ENCODE measurements at places on chromosomes 6 and 20.
A peak's percentile ranks its signal among the peaks of the same experiment; 100 is the strongest.

- DNase-seq: no peak
Measured at GRCh38 chr6:135424385-135424784, 73.2 kb downstream of the AHI1 start.

DNA sequence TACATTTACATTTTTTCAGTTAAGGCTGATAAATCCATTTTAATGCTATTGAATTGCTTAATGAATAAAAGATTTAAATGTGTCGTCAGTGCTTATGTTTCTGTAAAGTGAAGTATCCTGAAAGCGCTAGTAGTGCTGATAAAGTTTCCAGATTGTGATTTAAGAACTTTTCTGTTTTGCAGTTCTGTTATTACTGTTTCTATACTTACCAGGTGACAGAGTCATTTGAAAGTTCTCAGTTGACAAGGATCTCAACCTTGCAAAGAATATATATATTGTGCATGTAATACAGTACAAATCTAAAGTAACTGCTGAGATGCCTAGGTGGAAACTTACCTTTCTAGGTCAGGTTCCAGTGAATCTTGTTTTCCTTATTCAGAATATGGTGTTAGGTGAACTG, 201.8 kb downstream of the ARID1B start:
- no peak for DNase-seq

- no peak for DNase-seq
Measured at GRCh38 chr6:46899659-46900058, 22.1 kb downstream of the ADGRF5 start.

GRCh38 chr6:10259671-10260070, 155.2 kb downstream of the TFAP2A start:
- no peak for DNase-seq

- no peak for DNase-seq
Measured at GRCh38 chr6:151154418-151154817, 85.3 kb upstream of the AKAP12 start.

- no peak for DNase-seq
Measured at GRCh38 chr6:90413867-90414266, 117.2 kb upstream of the BACH2 start.

DNA sequence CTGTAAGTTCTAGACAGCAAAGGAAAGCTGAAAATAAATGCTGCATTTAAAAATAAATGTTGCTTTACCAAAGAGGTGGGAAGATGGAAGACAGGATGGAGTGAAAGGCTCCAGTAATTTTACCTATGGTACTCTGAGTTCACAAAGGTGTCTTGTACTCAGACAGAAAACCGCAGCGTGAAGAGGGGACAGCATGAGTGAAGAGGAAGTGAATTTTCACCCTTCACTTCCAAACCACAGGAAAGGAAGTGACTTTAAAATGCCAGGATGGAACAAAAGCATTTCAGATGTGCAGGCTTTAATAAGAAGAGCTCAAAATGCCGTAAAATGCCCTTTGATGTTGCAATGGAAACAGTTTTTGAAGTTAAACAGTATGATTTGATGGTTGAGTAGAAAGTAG, 91.2 kb upstream of the TINAG start:
- DNase-seq: no peak

DNA sequence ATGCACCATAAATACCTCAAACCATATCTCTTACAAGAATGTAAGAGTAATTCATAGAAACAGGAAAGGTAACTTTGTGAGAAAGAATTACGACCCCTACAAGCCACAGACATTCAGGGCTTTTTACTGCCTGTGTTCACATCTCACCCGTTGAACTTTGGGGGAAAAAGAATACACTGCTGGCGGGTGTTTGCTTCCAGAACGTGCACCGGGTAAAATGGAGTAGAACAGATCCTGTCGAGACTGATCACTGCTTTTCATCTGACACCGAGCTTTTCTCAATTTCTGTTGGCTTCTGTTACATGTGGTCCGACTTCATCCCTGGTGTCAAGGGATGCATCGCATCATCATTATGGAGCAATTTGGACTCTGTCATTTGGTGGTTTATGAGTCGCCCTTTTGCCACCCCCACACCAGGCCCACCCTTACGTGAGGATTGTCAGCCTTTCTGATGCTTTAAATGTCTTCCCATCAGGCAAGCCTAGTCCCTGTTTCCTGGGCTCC, 219.2 kb upstream of the ZFP64 start:
- DNase-seq: peak; percentile 57

DNA sequence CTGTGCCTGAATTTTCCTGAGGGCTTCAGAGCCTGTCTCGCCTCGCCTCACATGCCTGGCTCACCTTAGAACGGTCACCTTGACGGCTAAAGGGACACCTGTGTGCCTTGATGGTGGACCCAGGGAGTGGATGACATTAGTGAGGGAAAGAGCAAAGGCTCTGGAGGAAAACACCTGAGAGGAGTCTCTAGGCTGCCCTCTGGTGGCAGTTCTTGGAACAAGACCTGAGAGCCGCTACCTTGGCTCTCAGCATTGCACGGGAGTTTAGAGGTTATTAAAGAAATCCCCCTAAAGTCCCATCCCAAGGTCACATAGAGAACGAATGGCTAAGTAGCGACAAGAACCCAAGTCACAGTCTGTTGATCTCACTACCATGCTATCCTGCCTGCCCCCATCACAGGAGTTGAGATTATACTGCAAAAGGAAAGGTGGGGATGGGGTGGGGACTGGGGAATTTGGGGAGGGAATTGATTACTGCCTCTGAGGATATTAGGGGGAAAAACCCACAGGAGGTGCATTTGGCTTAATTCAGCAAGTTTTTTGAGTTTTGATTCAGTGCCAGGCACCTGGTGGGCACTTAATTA, 7.9 kb upstream of the CDSN start:
- DNase-seq: no peak

DNA sequence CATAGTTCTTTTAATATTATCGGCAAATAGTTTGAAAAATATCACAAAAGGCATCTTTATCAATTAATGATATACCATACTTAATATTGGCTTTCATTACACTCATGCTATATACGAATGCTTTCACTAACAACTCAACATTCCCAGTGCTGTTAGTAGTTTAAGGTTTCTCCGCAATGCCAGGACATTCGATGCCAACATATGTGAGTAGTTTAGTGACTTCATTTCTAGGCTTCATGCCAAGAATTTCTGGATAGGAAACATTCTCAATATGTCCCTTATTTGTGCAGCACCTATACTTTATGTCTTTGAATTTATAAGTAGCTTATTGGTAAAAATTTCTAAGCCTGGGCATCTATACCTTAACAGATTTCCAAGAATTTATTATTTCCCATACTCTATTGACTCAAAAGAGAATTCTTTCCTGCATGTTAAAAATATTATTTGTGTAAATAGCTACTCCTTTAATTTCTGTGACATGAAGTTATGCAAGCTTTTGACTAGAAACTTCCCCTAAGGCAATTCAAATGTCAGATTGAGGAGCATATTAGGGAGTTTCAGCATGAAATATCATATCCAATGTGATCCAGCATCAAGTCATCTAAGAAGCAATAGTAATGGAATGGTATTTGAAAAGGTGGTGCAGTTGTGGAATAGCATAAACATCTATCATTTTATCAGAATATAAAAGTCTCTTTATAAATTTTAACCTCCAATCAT, 236.0 kb upstream of the STXBP5 start:
- DNase-seq: peak; percentile 61

DNA sequence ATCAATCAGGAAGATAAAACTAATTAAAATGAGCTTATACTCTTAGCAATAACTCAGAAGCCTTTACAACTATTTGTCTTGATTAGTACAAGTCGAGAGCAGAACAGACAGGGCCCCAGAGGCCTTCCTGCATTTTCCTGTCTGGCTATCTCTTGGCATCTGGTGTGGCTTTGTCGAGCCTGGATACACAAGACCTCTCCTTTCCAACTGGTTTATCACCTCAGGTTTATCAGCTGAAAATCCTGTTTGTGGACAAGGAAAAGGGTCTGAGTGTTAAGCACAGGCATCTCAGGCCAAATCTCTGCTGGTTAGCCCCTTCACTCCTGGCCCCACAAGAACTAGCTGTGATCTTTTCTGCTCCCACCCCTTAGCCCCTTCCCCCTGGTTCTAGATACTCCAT, 32.6 kb downstream of the BAK1 start:
- DNase-seq: no peak

DNA sequence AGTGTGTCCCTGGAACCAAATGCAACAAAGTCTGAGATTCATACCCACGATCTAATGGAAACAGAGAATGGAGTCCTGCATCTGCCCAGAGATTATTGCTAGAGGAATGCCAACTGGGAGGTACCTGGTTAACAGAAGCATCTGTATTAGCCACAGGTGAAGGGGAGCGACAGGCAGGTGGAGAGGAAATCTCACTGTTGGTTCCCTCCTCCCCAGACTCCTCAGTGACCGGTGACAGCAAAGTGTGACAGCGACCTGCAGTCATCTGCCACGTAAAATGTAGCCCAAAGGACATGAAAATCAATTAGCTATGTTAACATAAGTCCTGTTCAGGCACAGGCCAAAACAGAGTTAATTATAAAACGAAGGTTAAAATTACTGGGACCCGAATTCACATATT, 336.6 kb downstream of the SYNE1 start:
- no peak for DNase-seq

DNA sequence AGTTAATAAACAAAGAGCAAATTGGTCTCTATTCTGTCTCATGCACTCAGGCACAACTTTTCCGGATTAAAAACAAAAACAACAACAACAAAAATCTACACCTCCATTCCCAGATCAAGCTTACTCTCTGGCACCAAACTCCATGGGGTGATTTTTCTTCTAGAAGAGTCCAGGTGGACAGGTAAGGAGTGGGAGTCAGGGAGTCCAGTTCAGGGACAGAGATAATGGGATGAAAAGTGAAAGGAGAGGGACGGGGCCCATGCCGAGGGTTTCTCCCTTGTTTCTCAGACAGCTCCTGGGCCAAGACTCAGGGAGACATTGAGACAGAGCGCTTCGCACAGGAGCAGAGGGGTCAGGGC, 437 bp upstream of the HLA-A start:
- no peak for DNase-seq

DNA sequence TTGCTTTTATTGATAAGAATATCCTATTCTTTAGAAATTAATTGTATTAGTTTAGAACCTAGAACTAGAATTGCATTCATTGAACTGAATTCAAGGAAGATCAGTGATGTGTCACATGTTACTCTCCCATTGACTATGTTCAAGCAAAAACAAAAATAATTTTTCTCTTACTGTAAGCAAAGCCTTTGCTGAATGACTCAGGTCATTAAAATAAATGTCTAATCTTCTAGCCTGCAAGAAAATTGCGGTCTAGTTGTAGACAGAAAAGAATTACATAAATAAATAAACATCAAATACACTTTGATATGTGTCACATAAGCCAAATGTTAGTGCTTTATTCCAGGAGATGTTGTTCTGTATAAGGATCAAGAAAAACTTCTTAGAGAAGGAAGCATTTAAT, 387.9 kb downstream of the ADGRB3 start:
- peak; percentile 10 for DNase-seq

DNA sequence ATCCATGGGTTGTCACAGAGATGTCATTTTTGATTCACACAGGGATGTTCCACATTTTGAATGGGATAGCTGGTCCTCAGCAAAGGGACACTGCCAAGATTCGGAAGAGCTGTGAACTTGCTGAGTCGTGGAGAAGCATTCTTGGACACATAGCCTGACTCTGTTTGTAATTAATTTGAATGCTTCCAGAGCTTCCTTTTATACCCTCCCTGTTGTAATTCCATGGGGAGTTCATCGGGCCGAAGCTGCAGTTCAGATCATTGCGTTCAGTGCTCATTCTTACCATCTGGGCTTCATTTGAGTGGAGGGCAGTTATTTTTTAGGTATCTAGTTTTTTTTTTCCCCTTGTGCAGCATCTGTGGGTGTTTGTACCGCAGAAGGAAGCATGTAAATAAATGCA, 126.5 kb downstream of the SLC24A3 start:
- no peak for DNase-seq

GRCh38 chr6:119760046-119760445, 410.5 kb upstream of the MAN1A1 start:
- DNase-seq: no peak

GRCh38 chr20:20037960-20038359, 14.3 kb downstream of the CRNKL1 start:
- no peak for DNase-seq

GRCh38 chr6:120278689-120279396, 929.3 kb upstream of the MAN1A1 start:
- no peak for DNase-seq

- DNase-seq: no peak
Measured at GRCh38 chr6:111950661-111951496, 77.6 kb upstream of the FYN start.

DNA sequence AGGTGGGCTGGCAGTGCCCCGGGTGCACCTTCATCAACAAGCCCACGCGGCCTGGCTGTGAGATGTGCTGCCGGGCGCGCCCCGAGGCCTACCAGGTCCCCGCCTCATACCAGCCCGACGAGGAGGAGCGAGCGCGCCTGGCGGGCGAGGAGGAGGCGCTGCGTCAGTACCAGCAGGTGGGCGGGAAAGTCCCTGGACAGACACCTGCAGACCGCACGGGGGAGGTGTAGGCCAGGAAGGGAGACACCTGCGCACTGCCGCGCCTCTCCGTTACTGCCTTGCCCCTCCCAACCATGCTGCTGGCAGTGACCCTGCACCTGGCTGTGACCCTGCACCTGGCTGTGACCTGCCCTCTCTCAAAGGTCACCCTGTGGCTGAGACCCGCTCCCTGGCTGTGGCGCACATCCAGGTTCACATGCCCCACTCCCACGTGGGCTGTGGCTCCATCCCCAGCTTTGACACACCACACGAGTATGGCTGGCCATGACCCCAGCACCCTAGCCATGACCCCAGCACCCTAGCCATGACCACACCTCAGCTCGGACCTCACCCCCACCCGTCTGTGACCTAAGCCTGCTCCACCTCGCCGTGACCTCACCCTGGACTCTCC, 11.6 kb downstream of the RBCK1 start:
- DNase-seq: no peak

GRCh38 chr6:147395158-147395557, 113.3 kb upstream of the SAMD5 start:
- peak; percentile 1 for DNase-seq

DNA sequence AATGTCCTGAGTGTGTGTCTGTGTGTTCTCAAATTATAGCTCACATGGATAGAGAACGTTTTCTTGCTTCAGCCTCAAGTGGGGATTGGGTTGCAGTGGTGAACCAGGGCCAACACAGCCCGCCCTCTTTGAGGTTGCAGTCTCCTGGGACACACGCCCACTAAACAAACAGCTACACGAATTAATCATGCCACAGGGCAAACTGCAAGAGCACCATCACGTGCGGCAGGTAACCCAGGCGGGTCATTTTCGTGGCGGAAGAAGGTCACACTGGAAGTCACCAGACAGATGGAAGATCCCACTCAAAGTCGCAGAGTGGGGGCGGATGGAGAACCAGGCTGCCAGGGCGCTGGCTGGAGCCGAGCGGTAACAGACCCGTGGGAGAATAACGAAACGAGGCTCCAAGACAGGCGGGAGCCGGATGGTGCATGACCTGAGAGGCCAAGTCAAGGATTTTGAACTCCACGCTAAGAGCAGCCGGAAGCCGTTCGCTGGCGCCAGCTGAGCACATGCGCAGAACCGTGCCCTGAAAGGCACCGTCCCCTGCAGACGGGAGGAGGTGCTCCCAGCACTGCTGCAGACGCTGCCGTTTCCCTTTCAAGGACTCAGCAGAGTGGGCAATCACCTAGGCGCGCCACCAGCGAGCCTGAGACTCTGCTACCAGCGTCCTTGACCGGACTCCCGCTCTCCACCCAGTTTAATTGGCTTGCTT, 10.7 kb downstream of the DLL1 start:
- no peak for DNase-seq
